Islet precursor cell (in vitro differentiated cells): ENCODE measurements at places on chromosomes 7 and 10.

DNA sequence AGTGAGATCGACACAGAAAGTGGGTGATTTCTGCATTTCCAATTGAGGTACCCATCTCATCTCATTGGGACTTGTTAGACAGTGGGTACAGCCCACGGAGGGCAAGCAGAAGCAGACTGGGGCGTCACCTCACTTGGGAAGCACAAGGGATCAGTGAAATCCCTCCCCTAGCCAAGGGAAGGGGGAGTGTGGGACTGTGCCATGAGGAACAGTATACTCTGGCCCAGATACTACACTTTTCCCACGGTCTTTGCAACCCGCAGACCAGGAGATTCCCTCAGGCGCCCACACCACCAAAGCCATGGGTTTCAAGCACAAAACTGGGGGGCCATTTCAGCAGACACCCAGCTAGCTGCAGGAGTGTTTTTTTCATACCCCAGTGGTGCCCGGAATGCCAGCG, 99.8 kb downstream of the ODAD2 start:
- DNase-seq = no peak

DNA sequence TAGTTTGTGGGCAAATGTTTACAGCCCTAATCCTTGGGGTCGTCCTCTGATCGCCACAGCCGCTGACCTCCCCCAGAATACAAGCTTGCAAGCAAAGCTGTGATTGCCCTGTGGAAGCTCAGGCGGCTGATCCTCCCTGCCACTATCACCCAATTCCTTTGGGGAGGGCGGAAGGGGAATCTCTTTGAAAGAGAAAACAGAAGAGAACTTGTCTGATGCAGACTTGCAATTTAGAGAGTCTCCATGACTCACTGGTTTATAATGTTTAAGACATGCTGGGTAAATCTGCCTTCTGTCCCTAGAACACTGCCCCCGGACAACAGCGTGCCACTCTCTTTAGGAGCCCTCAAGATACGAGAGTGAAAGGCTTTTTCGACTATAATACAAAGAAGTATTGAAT, 75.5 kb downstream of the NRP1 start:
- DNase-seq = peak; percentile 94

GRCh38 chr7:75650681-75651080, 88.1 kb downstream of the HIP1 start:
- DNase-seq = peak; percentile 63

- DNase-seq = no peak
Observed at GRCh38 chr10:7513936-7514335, 103.1 kb upstream of the SFMBT2 start.

GRCh38 chr10:72416661-72417060, 61.9 kb upstream of the DNAJB12 start:
- no peak for DNase-seq

DNA sequence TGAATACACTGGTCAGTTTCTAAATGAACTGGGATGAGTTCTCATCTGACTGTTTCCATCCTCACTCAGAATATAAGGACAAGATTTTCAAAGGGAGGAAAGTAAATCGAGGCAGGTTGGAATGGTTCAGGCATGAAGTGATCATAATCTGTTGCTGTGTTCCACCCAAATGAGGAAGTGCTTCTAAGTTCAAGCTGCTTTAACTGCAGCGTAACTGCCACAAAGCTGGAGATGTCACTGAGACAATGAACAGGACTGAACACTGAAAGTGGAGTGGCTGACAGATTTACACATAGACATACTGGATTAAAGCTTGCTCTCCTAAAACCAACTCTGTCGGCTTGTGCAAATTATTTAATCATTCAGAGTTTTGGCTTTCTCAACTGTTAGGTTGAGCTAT, 66.6 kb downstream of the GPR37 start:
- peak; percentile 44 for DNase-seq

- DNase-seq = no peak
Observed at GRCh38 chr7:45027774-45028114, 27.7 kb downstream of the CCM2 start.

GRCh38 chr10:132123606-132124005, 57.9 kb downstream of the JAKMIP3 start:
- DNase-seq = no peak

DNA sequence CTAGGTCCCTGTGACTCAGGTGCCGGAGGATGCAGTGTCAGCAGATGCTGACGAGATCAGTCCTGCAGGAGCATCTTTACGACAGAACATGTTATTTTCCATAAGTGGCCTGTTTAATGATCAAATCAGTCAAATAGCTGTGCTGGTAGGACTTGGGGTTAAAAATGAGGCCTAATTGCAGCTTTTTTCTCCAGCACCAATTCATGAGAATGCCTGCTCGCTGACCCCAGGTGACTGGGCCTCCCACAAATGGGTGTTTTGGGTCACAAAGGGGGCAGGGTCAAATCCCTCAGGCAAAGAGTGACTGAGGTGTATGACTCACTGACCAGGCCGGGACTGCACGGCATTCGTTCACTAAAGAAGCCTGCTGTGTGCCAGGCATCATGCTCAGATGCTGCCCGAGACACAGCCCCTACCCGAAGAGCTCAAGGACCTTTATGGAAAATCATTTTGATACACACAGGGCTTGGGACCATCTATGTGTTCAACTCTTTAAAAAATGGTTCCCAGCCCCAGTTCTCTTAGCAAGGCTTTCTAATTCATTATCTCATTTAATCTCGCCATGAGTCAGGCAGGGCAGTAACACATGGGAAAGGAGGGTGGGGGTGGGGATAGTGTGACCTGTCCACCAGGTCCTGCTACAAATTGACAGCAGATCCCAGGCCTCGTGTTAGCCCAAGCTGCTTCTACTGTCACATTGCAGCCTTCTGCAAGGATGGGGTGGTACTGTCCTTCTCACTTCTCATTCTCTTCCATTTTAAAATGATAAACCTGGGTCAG, 21.1 kb downstream of the ZNF775 start:
- DNase-seq = peak; percentile 98

DNA sequence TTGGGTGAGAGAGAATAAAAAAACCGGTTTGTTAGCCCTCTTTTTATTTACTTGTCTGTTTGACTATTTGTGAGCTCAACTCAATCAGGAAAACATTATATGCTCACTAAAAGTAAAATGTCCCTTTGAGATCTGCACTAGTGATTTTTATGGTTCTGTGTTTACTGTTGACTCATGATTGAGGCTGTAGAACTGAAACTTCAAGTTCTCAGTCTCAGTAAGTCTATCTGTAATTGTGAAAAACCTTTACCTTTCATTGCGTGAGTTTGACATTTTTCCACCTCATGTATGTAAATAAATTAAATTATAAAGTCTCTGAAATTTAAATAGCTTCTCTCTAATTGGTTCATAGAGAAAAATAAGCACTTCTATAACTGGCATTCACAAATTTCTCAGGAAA, 17.0 kb upstream of the CASD1 start:
- no peak for DNase-seq
